ENCODE measurements at places on chromosomes 4 and X.

GRCh38 chrX:100263650-100264049 is 146.4 kb downstream of the PCDH19 start:
- DNase-seq = peak; percentile 30

GRCh38 chr4:41305476-41305875 is 48.7 kb downstream of the UCHL1 start:
- no peak for DNase-seq

GRCh38 chr4:99024481-99025275 is 29.2 kb downstream of the METAP1 start:
- peak; percentile 16 for DNase-seq

DNA sequence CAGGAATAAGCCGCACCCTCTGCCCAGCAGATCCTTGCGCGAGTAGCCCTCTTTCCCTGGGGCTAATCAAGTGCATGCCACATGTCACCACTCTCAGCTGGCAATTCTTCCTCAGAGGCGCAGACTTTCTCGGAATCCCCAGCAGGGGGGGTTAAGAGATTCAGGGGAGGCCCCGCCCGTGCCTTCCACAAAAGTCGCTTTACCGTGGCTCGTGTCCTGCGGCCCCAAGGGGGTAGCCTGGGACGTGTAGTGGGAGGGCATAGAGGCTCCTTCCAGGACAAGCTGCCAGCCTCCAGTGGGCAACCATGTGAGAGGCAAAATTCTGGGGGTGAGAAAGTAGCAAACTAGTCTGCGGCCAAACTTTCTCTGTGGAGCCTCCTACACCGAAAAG is 652 bp downstream of the SRPX start:
- peak; percentile 54 for DNase-seq

DNA sequence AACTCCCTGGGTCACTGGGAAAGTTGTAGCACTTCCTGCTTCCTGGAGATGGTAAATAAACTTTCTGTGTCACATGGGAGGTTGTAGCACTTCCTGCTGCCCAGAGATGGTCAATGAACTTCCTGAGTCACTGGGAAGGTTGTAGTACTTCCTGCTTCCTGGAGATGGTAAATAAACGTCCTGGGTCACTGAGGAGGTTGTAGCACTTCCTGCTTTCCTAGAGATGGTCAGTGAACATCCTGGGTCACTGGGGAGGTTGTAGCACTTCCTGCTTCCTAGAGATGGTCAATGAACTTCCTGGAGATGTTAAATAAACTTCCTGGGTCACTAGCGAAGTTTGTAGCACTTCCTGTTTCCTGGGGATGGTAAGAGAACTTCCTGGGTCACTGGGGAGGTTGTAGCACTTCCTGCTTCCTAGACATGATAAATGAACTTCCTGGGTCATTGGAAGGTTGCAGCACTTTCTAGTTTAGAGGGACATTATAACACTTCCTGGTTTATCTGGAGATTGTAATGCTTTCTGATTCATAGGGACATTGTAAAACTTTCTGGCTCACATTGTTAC is 62.3 kb upstream of the CD99 start:
- DNase-seq = no peak

GRCh38 chrX:11351375-11352295 is 58.4 kb downstream of the AMELX start:
- DNase-seq = peak; percentile 9

DNA sequence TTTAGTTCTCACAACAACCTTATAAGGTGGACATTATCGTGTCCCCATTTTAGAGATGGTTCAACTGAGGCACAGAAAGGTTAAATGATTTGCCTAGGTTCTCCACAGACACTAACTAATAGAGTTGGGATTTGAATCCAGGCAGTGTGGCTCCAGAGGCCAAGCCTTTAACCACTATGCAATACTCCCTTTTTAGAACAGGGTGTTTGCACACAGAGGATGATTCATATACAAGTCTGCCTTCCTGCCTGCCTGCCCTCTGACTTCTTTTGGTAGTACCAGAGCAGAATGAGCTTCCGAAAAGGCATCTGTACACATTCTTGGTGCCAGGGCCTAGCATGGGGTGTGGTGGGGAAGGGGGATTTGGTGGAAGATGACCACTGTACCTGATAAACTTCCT is 150.8 kb upstream of the ARHGEF9 start:
- DNase-seq = peak; percentile 6

GRCh38 chr4:170682558-170683294 is 593.0 kb upstream of the AADAT start:
- no peak for DNase-seq

DNA sequence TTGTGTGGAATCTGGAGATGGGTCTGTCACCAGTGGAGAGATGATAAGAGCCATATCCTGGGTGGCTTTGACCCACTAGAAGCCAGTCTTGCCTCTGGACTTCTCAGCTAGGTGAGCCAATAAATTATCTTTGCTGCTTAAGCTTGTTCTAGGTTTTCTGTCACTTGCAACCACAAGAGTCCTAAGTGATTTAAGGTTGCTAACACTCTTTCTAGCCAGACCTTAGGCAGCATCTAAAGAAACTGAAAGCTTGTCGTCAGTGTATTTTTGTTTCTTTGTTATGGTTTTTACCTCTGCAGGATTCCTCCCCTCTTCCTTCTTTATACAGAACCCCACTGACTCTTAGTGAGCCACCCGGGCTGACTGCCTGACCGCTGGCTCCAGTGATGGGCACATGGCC is 37.1 kb upstream of the STIM2 start:
- DNase-seq = no peak

- peak; percentile 9 for DNase-seq
Observed at GRCh38 chrX:39309721-39310152, 508.5 kb downstream of the MID1IP1 start.

DNA sequence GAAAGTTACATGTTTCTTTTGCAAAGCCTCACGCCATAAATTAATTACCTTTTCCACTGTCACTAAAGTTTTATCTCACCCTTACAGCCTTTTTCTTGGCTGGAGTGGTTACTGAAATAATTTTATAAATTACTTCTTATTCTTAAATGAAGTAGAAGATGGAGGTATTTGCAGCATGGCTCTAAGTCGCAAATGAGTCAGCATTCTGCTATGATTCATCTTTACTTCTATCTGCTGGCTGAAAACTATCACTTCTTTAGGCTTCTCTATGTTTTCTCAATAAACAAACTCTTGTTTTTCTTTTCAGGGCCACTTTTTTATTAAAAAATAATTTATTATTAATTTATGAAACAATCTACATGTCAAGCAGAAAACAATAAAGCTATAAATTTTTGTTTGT is 210.2 kb upstream of the GYPA start:
- peak; percentile 13 for DNase-seq

- DNase-seq = no peak
Observed at GRCh38 chr4:139686130-139686529, 20.5 kb downstream of the MGST2 start.

- DNase-seq = no peak
Observed at GRCh38 chr4:154010371-154010770, 221.5 kb upstream of the SFRP2 start.

GRCh38 chrX:150213481-150214030 is 149.6 kb upstream of the MAMLD1 start:
- no peak for DNase-seq

- no peak for DNase-seq
Observed at GRCh38 chrX:19674041-19674789, 158.9 kb upstream of the MAP3K15 start.

DNA sequence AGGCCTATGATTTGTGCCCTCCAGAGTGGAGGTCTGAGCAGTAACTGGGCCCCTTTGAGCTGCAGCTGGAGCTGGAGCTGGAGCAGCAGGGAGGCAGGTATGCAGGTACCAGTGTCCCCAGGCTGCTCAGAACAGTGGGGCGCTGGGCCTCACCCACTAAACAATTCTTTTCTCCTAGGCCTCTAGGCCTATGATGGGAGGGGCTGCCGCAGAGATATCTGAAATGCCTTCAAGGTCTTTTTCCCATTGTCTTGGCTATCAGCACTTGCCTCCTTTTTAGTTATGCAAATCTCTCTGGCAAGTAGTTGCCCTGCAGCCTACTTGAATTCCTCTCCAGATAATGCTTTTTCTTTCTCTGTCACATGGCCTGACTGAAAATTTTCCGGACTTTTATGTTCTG is 79.7 kb upstream of the OTUD4 start:
- no peak for DNase-seq

GRCh38 chrX:104306180-104306579 is 51.4 kb upstream of the ESX1 start:
- DNase-seq = no peak

DNA sequence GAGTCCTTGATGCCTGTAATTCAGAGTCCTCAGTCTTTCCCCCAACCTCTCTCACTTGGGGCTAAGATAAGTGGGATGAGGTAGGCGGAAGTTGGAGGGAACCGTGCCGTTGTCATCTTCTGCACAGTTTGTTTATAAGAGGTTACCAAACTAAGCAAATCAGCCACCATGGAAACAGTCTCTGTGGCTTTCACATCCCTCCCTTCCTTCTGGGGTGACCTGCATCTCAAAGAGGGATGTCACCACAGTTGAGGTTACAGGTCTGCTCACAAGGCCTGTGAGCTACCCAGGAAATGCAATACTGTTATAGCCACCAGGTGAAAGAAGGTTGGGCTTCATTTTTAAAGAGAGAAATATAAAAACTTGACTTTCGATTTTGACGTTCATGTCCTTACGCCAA is 26.3 kb downstream of the RTL5 start:
- no peak for DNase-seq

DNA sequence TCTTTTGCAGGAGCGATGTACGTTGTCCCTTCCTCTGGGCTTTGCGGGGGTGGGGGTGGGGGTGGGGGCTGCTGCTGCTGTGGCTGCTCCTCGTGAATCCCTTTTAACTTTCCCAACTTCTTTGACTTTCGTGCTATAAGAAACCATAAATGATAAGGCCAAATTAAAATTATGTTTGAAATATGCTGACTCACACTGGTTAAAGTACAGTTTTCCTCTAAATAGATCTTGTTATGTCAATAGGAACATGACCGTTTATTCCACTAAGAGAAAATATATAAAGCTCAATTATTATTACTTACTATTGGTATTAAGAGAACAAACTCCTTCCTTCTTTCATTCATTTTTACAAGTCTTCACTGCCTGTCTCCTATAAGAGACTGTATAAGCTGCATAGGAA is 287.4 kb downstream of the NR3C2 start:
- DNase-seq = no peak

GRCh38 chrX:67544281-67545035 is 637 bp downstream of the AR start:
- no peak for DNase-seq

DNA sequence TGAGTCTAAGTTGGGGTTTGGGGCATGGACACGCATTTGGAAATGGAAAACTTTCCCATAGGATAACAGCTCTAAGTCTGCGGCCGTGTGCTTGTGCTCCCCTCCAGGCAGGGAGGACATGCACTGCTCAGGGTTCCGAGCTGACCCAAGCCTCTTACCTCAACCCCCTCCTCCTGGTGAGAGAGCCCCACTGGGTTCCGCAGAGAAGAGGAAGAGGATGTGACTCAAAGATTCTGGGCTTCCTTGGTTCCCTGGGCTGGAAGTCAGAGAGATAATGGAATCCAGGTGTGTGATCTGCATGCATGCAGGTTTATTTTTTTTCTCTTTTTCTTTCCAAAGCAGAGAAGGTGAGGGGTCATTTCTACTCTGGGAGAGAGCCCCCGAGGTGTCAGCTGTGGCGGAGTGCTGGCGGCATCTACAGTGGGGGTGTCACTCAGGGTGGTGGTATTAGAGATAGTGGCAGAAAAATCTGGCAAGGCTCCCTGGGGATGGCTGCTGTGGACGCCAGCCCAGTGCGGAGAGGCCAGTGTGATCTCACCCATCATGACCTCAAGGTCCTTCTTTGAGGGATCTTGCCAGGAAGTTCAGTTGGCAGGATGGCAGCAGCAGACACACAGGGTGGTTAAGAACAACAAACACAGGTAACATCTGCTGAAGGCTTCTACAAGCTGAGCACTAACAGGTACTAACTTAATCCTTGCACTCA is 168.7 kb upstream of the HAND2 start:
- no peak for DNase-seq

GRCh38 chr4:158016511-158016910 is 156.3 kb downstream of the GASK1B start:
- DNase-seq = peak; percentile 65

DNA sequence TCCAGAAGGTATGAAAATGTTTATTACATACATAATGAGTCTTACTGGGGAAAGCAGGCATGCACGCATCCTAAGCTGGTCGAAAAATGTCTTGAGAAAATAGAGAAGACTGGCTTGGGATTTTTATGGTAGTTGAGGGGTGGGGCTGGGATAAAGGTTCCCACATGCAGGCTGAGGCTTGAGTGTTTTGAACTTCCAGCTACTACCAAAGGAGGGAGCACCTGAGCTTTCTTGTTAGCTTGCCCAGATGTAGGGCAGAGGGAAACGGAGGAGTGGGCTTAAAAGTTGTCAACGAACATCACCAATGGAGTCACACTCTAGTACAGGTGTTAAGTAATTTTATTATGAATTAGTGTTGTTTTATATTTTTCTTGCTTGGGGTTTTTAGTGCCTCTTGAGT is 39.6 kb upstream of the SRPX start:
- no peak for DNase-seq

DNA sequence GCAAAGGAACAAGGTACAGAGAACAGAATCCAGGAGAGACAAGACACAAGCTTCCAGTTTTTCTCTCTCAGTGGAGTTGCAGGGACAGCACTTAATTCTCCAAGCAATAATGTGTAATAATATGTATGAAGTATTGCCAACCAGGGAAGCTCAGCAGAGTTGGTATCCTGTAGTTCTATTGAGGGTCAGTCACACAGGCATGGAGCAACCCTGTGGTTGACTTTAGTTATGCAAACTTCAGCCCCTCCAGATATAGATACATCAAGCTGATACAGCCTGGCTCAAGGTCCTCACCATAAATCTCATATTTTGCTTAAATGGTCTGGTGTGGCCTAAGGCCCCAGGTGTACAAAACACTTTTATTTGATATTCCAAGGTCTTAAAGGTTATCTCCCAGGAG is 248.6 kb upstream of the EPHA5 start:
- no peak for DNase-seq

DNA sequence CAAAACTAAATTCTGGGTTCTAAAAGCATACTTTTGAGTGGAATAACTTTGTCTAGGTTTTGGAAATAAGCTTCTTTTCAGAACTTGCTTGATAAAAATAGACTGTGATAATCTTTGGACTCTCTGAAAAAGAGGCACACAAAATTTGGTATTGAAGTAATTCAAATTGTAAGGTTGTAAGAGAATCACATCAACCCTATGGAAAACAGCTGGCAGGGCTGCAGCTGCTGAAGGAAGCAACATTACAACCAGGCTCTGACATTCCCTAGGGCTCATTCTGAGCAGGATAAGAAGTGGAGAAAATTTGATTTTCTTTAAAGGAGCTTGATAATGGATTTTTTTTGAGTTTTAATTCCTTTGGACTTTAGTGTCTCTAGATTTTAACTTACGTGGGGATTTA is 147.6 kb downstream of the FSTL5 start:
- no peak for DNase-seq

- DNase-seq = peak; percentile 63
Observed at GRCh38 chr4:116357758-116358157, 727.6 kb downstream of the TRAM1L1 start.

All from mammary epithelial cell (primary cell).